Psoas muscle (tissue), 8 donors: ENCODE measurements at places on chromosomes 16 and 17.

- DNase-seq, result no peak
These were observed 32.1 kb upstream of the JPT2 start for GRCh38 chr16:1645914-1646525.

DNA sequence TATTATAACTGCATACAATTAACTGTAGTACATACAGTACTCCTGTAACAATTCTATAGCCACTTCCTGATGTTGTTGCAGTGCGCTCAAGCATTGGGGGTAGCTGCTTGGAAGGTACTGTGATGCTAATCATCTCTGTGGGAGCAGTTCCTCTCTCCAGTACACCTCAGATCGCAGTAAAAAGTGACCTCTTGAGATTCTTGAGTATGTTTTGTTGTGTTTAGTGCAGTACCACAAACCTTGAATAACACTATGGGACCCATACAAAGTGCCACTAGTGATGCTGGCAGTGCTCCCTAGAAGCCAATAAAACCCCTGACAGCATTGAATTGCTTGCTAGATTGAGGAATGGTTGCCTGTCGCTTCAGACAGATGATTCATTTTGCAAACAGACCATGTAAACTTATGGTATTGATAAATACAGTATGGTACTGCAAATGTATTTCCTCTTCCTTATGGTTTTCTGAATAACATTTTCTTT lies 193.0 kb downstream of the SPECC1 start:
- DNase-seq, result no peak

DNA sequence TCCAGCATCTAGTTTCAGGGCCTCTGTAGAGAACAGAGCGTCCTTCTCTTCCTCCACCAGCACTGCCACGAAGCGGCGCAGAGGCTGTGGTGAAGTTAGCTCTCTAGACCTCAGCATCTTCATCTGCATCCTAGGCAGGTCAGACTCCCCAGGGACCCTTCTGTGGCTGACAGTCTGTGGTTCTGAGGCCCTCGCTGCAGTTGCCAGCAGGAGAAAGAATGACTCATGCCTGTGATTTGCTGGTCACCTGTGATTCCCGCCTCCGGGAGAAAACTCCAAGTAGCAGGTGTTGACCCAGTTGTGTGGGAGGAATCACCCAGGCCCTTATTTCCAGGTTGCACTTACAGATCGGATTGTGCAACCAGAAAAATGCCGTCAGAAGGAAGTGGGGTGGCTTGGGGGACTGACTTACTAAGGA lies 117.3 kb upstream of the CACNG5 start:
- no peak for DNase-seq

GRCh38 chr17:43613917-43614316 lies 47.8 kb downstream of the MEOX1 start:
- DNase-seq, result no peak

GRCh38 chr16:57132470-57132869 lies 40.1 kb downstream of the CPNE2 start:
- DNase-seq, result no peak

GRCh38 chr17:67044940-67045339 lies 586 bp downstream of the CACNG1 start:
- peak; percentile 35 for DNase-seq

GRCh38 chr17:53626286-53626685 lies 196.4 kb upstream of the KIF2B start:
- DNase-seq, result no peak

- no peak for DNase-seq
These were observed 666 bp upstream of the METTL9 start for GRCh38 chr16:21598701-21599121.

GRCh38 chr17:68432086-68432864 lies 25.0 kb downstream of the WIPI1 start:
- DNase-seq, result no peak

- DNase-seq, result no peak
These were observed 15.5 kb upstream of the SPNS2 start for GRCh38 chr17:4483012-4483840.

DNA sequence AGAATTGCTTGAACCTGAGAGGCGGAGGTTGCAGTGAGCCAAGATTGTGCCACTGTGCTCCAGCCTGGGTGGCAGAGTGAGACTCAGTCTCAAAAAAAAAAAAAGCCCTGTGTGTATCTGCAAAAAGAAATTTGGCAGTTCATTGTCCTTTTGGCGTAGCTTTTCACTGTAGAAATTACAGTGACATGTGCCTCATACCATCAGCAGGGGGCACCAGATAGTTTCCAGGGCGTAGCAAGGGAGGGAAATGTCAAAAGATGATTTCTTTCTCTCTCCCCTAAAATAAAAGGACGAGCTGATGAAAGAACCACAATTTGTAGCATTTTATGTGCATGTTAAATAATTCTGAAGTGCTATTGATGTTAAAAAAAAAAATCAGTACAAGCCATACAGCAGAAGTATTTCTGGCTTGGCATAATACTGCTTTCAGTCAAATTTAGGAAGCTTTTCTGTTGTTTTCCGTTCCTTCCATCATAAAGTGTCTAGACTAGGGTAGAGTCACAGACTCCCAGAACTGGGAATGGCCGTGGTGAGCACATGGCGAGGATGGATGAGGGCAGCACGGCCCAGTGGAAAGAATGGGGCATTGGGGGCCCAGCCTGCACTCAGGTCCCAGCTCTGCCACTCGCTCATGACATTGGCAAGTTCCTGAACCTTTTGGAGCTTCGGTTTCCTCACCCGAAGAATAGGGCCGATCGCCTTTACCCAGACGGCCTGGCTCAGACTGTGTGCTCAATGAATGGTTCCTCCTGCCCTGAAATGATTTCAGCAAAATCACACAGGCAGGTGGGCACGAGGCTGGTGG lies 59.8 kb upstream of the RPH3AL start:
- no peak for DNase-seq

DNA sequence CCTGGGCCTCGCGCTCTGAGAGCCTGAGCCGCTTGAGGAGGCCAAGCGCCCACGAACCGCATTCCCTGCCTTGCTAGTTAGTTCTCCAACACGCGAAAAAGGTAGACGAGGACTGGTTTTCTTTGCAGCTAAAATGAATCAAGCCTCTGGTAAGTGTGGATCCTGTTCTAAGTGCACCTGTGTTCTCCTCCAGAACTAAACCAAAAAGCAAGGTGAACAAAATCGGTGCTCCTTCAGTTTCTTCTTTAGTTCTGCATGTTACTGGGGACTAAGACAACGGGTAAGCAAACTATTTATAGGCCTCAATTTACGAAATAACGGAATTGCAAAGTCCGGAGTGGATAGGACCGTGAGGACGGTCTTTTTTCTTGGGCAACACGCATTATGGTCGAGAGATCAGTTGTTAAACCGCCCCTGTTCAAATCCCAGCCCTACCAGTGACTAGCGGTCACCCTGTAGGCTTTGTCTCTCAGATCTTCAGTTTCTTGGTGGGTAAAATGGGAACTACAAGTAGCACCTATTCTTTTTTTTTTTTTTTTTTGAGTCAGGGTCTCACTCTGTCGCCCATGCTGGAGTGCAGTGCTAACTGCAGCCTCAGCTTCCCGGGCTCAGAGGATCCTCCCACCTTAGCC lies 993 bp upstream of the ANKRD11 start:
- no peak for DNase-seq

DNA sequence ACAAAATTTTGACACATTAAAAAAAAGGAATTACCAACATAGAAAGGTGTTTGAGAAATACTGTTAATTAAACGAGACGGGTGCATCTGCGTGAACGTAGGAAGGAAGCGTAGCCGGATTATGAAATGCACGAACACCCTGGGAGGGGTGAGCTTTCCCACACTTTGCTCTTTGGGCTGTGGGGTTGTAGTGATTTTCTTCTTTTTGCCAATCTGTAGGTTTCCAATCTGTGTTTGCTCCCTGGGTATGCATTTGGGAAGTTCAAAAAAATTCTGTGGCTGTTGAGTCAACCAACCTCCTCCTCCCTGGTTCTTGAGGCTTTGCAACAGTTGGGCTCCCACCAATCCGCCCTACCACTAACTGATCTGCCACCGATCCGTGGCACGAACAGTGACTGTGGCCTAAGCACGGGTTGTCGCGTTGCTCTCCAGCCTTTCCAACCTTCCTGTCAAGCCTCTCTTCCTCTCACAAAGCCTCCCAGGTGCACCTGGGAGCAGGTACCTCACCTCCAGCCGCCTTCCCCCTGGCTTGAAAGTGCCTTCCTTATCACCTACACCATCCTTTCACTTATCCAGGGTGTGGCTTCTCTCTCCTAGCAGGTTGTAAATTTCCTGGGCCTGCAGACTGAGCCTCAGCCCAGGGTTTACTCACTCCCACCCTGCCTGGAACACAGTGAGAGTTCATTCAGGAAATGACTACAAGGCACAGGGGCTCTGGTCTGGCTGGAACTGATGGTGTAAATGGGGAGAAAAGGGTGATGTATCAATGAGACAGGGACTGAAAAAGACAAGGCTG lies 16.6 kb downstream of the RTN4RL1 start:
- no peak for DNase-seq

DNA sequence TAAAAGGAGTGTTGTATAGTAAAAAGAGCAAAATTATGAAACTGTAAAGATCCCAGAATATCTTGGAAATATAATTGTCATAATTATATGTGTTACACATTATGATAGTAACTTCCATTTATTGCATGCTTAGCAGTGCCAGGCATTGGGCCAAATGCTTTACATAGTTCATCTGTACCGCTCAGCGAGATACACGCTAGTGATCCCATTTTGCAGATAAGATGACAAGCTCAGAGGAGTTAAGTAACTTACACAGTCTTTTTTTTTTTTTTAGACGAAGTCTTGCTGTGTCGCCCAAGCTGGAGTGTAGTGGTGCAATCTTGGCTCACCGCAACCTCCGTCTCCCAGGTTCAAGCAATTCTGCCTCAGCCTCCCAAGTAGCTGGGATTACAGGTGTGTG lies 6.8 kb upstream of the EZH1 start:
- DNase-seq, result no peak

DNA sequence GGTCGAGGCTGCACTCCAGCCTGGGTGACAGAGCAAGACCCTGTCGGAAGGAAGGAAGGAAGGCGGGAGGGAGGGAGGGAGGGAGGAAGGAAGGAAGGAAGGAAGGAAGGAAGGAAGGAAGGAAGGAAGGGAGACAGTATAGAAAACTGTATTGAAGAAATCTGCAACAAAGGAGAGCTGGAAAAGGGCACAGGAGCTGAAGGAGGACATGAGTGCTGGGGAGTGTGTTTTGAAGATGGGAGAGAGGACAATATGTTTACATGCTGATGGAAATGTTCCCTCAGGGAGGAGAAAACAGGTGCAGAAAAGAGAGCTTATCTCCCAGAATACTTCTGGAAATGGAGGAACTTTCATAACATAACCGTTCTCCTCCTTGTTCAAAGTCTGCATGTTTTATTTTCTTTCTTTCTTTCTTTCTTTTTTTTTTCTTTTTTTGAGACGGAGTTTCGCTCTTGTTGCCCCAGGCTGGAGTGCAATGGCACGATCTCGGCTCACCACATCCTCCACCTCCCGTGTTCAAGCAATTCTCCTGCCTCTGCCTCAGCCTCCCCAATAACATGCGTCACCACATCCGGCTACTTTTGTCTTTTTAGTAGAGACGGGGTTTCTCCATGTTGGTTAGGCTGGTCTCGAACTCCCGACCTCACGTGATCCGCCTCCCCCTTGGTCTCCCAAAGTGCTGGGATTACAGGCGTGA lies 2.7 kb upstream of the HAP1 start:
- no peak for DNase-seq

DNA sequence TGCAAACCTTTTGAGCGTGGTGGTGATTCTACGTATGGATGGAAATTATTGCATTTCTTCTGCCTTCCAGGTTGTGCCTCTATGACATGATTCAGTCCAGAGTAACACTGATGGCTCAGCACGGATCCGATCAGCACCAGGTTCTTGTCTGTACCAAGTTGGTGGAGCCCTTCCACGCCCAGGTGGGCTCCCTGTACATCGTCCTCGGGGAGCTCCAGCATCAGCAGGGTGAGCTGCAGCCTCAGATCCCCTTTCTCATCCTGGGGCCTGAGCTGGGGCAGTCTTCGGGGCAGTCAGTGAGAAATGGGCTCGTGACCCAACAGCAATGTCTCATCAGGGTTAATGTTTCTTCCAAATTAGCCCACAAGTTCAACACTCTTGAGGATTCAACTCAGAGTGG lies 9.3 kb upstream of the CDK3 start:
- peak; percentile 11 for DNase-seq

- no peak for DNase-seq
These were observed 30.4 kb upstream of the CCL1 start for GRCh38 chr17:34393401-34393800.

GRCh38 chr17:71760062-71760720 lies 360.6 kb upstream of the SOX9 start:
- no peak for DNase-seq

GRCh38 chr16:10631886-10632285 lies 51.5 kb upstream of the EMP2 start:
- DNase-seq, result no peak

GRCh38 chr16:85657996-85658395 lies 30.8 kb downstream of the GINS2 start:
- peak; percentile 30 for DNase-seq

DNA sequence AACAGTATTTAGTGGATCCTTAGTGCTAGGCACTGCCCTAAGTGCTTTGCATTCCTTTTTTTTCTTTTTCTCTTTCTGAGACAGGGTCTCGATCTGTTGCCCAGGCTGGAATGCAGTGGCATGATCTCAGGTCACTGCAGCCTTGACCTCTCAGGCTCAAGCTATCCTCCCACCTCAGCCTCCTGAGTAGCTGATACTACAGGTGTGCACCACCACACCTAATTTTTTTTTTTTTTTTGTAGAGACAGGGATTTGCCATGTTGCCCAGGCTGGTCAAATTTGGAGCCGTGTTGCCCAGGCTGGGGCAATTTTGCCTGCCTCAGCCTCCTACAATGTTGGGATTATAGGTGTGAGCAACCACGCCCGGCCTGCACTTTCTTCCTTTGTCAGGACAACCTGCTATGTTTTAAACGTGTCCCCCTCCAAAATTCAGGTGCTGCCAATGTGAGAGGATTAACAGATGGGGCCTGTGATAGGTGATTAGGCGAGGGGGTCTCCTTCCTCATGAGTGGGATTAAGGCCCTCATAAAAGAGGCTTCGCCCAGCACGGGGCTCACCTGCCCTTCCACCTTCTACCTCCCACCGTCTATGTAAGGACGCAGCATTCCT lies 5.4 kb downstream of the NQO1 start:
- no peak for DNase-seq

DNA sequence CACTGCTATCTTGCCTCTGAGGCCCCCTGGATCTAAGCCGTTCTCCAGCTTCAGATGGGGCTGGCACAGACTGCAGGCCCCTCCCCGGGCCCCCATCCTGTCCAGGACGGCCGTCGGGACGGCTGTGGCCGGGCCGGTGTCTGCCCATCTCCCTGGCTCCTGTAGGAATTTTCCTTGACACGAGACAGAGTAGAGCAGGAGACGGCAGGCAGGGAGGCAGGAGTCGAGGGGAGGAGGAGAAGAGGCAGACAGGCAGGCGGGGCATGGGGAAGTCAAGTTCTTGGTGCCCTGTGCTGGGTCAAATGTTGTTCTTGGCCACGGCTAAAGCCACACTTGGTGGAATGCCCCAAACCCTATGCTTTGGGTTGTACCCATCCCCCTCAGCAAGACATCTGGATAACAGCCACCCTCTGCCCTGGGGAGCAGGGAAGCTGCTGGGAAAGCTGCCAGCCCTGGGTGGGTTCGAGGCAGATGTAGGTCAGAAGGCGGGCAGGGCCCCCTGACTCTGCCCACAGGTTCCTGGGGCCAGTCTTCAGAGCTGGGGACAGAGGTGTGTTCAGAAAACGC lies 4.0 kb downstream of the C1QTNF1 start:
- peak; percentile 64 for DNase-seq
